ENCODE measurements at places on chromosomes 3 and 15. TPM values are rescaled to one million over a fixed set of nuclear protein-coding genes. Genes with fewer than 3 reads are reported as not detected.

DNA sequence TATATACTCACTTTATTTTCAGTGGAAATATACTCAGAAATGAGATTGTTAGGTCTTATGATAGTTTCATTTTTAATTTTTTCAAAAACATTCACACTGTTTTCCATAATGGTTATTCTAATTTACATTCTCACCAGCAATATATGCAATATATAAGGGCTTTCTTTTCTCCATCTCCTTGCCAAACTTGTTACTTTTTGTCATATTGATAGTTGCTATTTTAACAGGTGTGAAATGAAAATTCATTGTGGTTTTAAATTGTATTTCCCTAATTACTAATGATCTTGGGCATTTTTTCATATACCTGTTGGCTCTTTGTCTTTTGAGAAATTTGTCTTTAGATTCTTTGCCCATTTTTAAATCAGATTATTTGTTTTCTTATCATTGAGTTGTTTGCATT, 325.2 kb downstream of the DIPK2A start:
- no peaks in the 10 kb centered on the region for H3K27me3 ChIP-seq
- H3K27ac ChIP-seq = peak overlapping the region; percentile 68
- DNase-seq = no peak
- peaks cover 38% of the 10 kb centered on the region for H3K4me1 ChIP-seq

DNA sequence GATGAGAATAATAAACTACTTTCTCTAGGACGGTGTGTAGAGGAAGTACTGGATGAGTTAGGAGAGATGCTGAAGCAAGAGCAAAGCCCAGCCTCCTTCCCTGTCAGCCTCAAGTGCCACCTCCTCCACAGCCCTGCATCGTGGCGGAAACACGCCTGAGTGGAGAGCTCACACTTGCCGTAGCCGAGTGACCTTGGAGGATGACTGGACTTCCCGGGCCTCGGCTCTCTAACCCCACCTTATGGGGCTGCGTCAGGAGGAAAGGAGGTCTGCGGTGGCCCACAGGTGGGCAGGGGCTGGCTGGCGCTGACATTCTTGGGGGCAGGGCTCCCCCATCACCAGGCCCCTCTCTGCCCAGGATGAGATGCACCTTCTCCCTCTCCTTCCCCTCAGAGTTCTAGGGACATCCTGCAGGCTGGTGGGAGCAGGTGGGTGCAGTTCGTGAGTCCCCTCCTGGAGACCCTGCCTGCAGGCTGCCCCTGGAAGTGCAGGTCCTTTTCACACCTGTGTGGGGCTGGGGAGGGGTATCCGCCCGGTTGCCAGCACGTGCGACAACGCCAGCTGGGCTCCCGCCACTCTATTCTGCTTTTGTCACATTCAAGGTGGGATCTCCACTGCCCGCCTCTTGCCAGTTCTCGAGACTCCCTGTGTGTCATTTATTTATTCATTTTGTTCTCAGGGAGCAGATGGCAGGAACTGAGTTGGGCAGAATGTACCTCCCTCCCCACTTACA, 175.2 kb downstream of the MEGF11 start:
- no peak for DNase-seq
- H3K36me3 ChIP-seq = no peaks in the 10 kb centered on the region

The ZPLD1 gene
- total RNA-seq = not detected

The GOLGA6L4 gene
- total RNA-seq = 1.4 TPM

The TUSC7 gene
- not detected for total RNA-seq

GRCh38 chr3:21142031-21142430, 609.0 kb downstream of the ZNF385D start:
- no peaks in the 10 kb centered on the region for H3K4me1 ChIP-seq
- no peaks in the 10 kb centered on the region for H3K27me3 ChIP-seq
- DNase-seq = no peak
- no peak overlapping the region for H3K27ac ChIP-seq
- no peak overlapping the region for H3K4me3 ChIP-seq

GRCh38 chr3:64501298-64501906, 186.4 kb downstream of the ADAMTS9 start:
- no peaks in the 10 kb centered on the region for H3K36me3 ChIP-seq
- no peaks in the 10 kb centered on the region for H3K27me3 ChIP-seq
- H3K27ac ChIP-seq = no peak overlapping the region
- peaks cover 24% of the 10 kb centered on the region for H3K4me1 ChIP-seq

GRCh38 chr3:41120460-41120859, 78.8 kb upstream of the CTNNB1 start:
- no peaks in the 10 kb centered on the region for H3K27me3 ChIP-seq
- no peak overlapping the region for H3K4me3 ChIP-seq
- no peak for DNase-seq
- H3K36me3 ChIP-seq = no peaks in the 10 kb centered on the region
- H3K27ac ChIP-seq = no peak overlapping the region

- no peak for DNase-seq
- no peak overlapping the region for H3K27ac ChIP-seq
- H3K27me3 ChIP-seq = no peaks in the 10 kb centered on the region
- H3K4me1 ChIP-seq = 0 out of 2 replicates have a peak, but pooled peaks cover 7% of the 10 kb centered on the region
Observed at GRCh38 chr15:55344206-55344605, 25.2 kb downstream of the PIGB start.

DNA sequence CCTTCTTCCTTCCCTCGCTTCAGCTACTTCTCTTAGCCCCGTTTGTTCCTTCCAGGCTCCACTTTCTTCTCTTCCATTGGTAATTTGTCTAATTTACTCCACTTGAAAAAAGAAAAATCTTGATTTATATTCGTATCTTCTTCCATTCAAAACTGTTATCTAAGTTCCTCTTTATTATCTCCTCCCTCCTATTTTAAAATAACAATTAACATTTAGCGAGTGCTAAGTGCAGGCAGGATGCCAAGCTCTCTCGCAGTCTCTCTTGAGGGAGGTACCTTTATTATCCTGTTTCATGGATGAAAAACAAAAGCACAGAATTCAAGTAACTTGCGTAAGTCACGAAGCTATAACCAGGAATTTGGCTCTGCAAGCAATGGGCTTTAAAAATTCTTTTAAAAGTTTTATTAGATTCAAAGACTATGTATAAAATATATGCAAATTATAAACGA, 418.9 kb upstream of the NAALADL2 start:
- peaks cover 20% of the 10 kb centered on the region for H3K4me1 ChIP-seq
- DNase-seq = no peak
- no peaks in the 10 kb centered on the region for H3K36me3 ChIP-seq
- H3K27me3 ChIP-seq = no peaks in the 10 kb centered on the region

- no peak for DNase-seq
- H3K4me3 ChIP-seq = no peak overlapping the region
- H3K4me1 ChIP-seq = peaks cover 11% of the 10 kb centered on the region
- H3K27me3 ChIP-seq = no peaks in the 10 kb centered on the region
- no peaks in the 10 kb centered on the region for H3K36me3 ChIP-seq
- no peak overlapping the region for H3K27ac ChIP-seq
Observed at GRCh38 chr3:23003733-23004046, 199.4 kb upstream of the UBE2E2 start.

The NCBP2 gene
- total RNA-seq = 70.7 TPM

GRCh38 chr15:31516874-31517273, 190.2 kb downstream of the KLF13 start:
- no peak for DNase-seq
- H3K36me3 ChIP-seq = no peaks in the 10 kb centered on the region

DNA sequence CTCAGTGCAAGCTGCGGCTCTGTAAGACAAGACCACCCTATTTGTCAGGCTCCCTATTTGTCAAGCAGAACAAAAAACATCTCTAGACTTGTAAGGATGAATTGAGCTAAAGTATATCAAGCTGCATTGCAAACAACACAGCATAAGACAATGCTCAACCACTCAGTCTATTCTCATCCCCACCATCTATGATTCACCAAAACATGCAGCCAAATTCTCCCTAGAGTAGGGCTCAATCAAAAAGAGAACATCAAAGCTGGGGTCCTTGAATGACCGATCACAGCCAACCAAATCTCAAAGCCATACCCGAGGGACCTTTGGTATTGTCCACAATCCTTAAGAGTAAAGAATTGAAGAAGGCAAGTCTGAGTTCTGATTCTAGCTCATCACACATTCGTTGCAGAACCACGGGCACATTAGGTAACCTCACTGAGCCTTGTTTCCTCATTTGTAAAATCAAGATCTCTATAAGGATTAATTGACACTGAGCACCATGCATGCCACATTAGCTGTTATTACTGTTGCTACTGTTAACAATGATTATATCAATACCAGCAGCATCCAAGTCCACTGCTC, 31.2 kb downstream of the RFTN1 start:
- H3K4me1 ChIP-seq = peaks cover 68% of the 10 kb centered on the region
- peak overlapping the region; percentile 96 for H3K27ac ChIP-seq
- no peaks in the 10 kb centered on the region for H3K27me3 ChIP-seq
- H3K4me3 ChIP-seq = no peak overlapping the region
- no peaks in the 10 kb centered on the region for H3K36me3 ChIP-seq
- DNase-seq = no peak

The CCR9 gene
- total RNA-seq = not detected

The FOXB1 gene
- not detected for total RNA-seq
